Esophagus squamous epithelium (tissue), 5 donors: ENCODE measurements at places on chromosomes 4 and X.

DNA sequence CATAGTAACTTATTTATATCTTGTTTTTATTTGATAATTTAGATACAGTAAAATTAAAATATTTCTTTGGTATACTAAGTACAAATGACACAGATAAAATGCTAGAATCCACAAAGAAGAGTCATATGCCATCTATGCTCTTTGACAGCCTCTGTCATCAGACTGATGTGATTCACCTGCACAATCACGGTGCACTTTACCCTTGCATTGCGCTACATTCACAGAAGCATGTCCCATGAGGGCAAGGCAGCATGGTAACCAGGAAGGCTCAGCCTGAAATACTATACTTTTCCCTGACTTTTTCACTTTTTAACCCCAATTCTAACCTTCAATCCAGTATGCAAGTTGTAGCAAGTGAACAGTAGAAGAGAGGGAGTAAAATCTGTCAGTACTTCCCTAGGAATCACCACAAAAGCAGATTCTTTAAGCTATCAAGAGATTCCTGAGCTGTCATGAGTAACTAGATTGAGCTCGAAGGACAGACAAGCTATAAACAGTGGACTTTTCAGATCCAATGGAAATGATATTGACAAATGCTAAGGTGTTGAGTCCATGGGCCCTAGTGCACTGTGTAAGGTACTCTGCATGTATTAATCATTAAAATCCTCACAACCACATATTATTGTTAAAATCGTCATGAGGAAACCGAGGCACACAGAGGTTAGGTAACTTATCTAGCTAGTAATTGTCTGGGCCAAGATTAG, 14.2 kb downstream of the SEC24D start:
- no peak for DNase-seq

DNA sequence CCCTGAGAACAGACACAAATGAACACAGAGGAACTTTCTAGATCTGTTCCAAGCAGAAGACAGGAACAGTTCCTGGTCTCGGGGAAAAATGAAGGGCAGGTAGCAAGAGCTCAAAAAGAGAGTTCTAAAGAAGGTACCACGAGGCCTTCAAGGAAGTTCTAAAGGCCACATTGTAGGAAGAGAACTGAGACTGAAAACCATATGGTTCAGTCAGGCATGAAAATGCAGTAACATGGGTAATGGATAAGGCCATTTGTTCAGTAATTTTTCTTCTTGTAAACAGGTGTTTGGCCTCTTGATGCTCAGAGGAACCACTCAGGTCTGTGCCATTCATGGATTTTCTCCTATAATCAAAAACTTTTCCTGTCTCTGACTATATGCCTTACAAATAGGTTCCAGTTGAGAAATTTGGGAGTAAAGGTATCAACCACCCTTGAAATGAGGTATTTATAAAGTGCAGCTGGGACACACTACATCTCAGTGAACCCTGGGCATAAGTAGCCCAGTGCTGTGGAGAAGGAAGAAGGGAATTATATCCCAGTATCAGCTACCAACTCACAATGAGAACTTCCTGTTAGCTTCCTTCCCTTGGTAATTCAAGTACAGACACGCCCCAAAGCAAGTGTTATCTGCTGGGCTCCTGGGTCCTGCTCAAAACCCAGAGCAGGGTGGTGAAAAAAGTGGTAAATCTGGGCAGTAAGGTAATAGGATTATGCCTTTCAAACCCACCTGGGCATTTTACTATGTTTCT, 277.9 kb downstream of the KLHL13 start:
- no peak for DNase-seq

GRCh38 chr4:112167794-112168193, 22.5 kb downstream of the FAM241A start:
- DNase-seq: no peak

DNA sequence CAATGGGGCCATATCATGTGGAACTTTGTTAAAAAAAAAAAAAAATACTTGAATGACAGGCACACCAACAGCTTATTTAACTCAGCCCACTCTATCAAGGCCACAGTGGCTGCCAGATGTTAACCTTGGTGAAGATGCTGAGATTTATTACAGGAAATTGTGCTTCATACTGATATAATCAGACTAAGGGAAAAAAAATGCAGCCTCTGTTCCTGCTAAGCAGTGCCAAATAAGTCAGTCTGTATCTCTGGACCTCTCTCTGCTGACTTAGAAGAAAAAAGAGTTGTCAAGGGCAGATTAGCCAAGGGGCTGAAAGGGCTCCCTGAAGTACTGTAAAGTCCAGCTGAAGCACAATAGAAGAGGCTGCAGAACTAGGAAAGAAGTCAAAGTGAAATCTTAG, 677.7 kb upstream of the HTR2C start:
- DNase-seq: no peak

GRCh38 chr4:183503497-183504063, 1.3 kb upstream of the ING2 start:
- no peak for DNase-seq
